ENCODE measurements at places on chromosomes 12 and 14.

DNA sequence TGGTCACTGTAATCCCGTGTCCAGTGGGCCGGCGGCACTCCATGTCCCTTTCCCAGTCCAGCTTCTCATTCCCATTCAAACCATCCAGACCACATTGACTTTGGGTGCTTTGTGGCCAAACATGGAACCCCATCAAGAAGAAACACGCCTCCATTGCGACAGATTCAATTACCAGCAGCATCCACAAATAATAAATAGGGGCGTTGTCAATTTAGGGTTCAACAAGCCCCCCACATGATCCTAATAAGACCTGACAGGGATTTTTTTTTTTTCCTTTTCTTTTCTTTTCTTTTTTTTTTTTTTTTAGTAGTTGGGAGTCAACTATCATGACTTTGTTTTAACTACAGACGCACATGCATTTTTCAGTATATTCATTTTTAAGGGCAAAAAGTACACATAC is 149.4 kb downstream of the DICER1 start:
- no peak for DNase-seq

GRCh38 chr12:6507102-6507998 is 13.4 kb downstream of the NCAPD2 start:
- no peak for DNase-seq

DNA sequence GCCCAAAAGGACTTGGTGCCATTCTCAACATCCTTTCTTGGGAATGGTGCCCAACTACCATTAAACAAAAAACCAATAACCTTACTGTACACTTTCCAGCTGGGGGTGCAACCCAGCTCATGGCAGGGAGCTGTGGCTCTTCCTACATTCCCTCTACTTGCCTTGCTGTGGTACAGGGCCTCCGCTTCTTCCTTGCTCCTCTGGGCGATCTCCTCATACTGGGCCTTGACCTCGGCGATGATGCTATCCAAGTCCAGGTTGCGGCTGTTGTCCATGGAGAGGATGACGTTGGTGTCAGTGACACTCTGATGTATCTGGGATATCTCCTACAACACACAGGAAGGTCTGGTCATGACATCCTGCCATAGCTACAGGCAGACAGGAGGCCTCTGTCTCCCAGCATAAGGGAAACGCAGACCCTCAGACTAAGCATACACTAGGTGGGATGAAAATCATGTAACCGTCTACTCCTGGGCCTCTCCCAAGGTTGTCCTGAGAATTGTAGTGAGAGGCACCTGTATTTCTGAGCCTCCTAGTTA is 3.9 kb downstream of the KRT2 start:
- DNase-seq, result no peak

DNA sequence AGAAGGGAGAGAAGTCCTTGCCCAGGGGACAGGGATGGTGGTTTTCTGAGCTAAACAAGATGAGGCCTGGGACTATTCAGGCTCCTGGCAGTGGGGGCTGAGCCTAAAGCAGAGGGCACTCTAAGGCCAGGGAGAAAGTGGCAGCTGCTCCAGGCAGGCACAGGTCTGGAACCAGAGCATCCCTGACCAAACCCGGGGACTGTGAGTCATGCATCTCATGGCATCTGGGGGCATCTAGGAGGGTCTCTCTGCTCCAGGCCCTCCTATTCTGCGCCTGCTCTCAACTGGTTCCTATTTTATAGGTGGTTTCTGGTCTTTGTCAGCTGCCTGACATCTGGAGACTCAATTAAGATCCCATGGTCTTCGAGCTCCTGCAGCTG is 11.6 kb downstream of the KRT7 start:
- DNase-seq, result no peak

DNA sequence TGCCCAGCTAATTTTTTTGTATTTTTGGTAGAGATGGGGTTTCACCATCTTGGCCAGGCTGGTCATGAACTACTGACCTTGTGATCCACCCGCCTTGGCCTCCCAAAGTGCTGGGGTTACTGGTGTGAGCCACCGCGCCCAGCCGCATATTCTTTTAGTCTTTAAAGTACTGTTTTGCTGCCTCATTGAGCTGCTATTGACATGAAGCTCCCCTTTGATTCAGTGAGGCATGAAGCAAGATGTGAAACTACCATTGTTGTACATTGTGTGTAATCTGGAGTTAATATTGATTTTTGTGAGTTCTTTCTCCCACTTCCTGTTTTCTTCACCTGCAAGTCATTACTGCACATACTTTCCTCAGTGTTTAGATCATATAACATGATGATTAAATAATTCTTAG is 80.8 kb downstream of the MNAT1 start:
- DNase-seq, result no peak

DNA sequence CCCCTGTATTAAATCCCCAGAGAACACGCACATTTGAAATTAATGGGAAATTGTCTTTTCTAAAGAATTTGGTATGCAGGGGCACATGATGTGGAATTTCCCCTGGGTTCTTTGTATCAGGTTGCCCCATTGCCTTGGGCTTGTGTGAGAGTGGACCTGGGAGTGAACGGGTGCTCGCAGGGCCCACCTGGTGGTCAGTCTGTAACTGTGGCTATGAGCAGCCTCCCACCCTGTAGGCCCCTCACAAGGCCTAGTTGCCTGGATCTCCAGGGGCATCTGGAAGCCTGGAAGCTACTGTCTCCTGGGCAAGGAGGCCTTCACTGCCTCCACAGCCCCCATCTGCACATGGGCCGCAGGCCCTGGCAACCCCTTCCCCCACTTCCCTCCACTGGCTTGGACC is 96.7 kb downstream of the SLC25A47 start:
- DNase-seq, result no peak

- no peak for DNase-seq
Measured at GRCh38 chr14:102786768-102787167, 9.5 kb downstream of the TRAF3 start.

DNA sequence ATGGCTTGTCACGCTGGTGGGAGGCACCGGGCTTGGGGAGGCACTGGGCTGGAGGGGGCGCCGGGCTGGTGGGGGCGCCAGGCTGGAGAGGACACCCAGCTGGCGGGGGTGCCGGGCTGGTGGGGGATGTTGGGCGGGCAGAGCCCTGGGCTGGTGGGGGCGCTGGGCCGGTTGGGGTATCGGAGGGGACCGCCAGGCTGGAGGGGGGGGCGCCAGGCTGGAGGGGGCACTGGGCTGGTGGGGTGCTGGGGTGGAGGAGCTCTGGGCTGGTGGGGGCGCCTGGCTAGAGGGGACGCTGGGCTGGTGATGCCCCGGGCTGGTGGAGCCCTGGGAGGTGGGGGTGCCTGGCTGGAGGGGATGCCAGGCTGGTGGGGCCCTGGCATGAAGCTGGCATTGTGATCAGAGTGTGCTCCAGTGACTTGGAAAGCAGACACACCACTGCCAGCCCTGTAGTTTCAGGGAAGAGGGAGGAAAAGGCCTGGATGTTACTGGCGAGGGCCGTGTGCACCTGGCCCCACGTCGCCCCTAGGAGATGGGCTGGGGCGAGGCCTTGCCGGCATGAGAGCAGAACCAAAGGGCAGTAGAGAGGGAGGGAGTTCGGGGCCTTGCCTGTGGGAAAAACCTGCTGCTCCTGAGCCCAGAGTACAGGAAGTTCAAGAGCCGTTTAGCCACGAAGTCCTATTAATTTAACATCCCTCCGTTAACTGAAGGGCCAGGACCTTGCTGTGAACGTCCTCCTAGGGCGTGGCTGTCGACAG is 13.1 kb downstream of the TEDC1 start:
- no peak for DNase-seq

GRCh38 chr12:69961246-69961645 is 136.2 kb downstream of the MYRFL start:
- DNase-seq, result no peak

DNA sequence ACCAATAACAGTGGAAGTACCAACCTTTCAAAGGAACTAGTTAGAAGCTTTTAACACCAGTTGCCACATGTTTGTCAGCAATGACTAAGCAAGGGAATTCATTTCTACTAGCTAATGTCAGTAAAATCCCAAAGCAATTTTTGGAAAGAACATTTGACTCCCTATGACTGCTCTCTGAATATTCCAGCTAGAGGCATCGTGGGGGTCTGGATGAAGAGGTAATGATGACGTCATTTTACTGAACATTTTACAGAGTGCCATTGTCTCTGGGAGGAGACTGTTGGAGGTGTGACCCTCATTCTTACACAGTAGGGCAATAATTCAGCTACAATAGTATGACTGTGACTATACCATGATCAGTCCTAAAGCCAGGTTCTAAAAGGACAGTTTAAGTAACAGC is 204.8 kb downstream of the ITPR2 start:
- no peak for DNase-seq

GRCh38 chr14:74427651-74428050 is 1.6 kb upstream of the SYNDIG1L start:
- DNase-seq, result no peak

GRCh38 chr12:128337431-128338170 is 70.6 kb downstream of the TMEM132C start:
- no peak for DNase-seq

- DNase-seq, result no peak
Measured at GRCh38 chr14:50985124-50985858, 41.0 kb upstream of the PYGL start.

GRCh38 chr14:78282437-78282836 is 112.3 kb downstream of the NRXN3 start:
- DNase-seq, result no peak

DNA sequence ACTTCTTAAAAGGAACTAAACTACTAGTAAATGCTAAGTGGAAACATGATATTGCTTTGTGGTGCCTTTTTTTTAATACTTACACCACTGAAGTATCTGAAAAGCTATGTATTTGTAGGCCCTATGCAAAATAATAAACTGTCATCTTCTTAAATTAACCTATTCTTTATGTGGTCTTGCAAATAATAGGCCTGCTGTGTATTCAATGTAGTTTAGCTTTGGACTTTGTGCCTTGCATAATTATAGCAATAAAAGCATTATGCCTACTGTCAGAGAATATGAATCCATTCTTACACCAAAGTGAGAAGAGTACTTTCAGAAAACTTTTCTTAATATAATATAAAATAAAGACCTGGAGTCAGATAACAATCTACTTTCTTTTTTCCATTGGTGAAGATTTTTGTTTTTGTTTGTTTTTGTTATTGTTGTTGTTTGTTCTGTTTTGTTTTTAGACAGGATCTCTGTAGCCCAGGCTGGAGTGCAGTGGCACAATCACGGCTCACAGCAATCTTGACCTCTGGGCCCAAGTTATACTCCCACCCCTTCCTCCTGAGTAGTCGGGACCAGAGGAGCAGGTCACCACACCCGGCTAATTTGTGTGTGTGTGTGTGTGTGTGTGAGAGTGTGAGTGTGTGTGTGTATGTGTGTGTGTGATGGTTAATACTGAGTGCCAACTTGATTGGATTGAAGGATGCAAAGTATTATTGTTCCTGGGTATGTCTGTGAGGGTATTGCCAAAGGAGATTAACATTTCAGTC is 213.8 kb downstream of the SLC6A15 start:
- DNase-seq, result no peak

GRCh38 chr12:115232455-115233156 is 548.6 kb upstream of the TBX3 start:
- no peak for DNase-seq

GRCh38 chr12:50637870-50638481 is 125.9 kb upstream of the ATF1 start:
- DNase-seq, result no peak

GRCh38 chr12:104243971-104244370 is 28.4 kb downstream of the TXNRD1 start:
- DNase-seq, result no peak

- DNase-seq, result no peak
Measured at GRCh38 chr14:24066496-24067132, 4.7 kb upstream of the CPNE6 start.

- DNase-seq, result no peak
Measured at GRCh38 chr12:79217306-79217705, 352.7 kb downstream of the SYT1 start.

GRCh38 chr14:66070542-66071319 is 415.4 kb upstream of the CCDC196 start:
- no peak for DNase-seq

DNA sequence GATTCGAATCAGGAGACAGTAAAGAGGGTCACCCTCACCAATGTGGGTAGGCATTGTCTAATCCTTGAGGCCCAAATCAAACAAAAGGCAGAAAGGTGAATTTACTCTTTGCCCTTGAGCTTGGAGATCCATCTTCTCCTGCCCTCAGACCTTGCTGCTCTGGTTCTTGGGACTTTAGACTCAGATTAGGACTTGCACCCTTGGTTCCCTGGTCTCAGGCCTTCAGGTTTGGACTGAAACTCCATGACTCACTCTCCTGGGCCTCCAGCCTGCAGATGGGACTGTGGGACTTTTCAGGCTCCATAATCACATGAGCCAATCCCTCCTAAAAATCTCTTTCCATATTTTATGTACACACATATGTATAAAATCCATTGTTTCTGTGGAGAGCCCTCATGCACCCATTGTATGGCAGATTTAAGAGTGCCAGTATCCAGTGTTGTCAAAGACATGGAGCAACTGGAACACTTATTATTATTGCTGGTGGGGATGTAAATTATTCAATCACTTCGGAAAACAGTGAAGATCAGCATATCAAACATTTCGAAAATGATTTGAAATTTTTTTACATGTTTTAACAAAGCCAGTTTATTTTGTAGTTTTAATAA is 48.7 kb downstream of the EID3 start:
- DNase-seq, result no peak

DNA sequence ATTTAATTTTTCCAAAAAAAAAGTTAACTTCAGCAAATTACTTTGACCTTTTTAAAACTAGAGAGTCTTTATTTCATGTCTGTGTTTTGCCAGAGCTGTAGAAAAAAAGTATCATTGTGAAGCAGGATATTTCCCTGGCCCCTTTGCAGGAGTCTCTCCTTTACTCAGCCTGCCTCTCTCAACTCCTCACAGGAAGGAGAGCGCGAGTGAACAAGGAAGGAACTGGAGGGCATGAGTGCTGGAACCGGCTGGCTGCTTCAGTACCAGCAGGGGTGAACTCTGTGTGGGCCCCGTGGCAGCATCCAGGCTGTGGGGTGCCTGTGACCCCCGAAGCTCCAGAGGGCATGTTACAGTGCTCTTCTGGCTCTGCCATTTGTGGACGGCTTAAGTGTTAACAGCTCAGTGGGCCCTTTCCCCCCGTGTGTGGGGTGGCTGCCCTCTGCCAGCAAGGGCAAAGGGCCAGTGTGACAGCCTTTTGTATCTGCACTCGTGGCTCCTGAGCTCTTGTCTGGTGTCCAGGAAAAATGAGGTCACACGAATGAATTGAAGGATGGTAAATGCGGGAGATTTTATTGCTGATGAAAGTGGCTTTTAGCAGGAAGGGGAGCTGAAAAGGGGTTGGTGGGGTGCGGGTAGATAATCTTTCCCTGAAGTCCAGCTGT is 76.6 kb upstream of the KCNH3 start:
- peak; percentile 25 for DNase-seq

- DNase-seq, result no peak
Measured at GRCh38 chr14:47929334-47929733, 253.9 kb upstream of the MDGA2 start.

- DNase-seq, result no peak
Measured at GRCh38 chr14:96265383-96266095, 9.5 kb downstream of the BDKRB1 start.

- DNase-seq, result no peak
Measured at GRCh38 chr14:55245657-55246268, 25.5 kb upstream of the FBXO34 start.

- no peak for DNase-seq
Measured at GRCh38 chr12:91804533-91804932, 341.1 kb downstream of the BTG1 start.

GRCh38 chr12:89632778-89633177 is 75.9 kb downstream of the ATP2B1 start:
- peak; percentile 81 for DNase-seq
